Natural killer cell treated with Interleukin-12 subunit alpha and Interleukin-12 subunit beta and Interleukin-15 and Interleukin-18, amount 100 ng/mL, for 72 hours (primary cell): ENCODE measurements at places on chromosomes 5 and 9. TPM values are rescaled to one million over a fixed set of nuclear protein-coding genes. Genes with fewer than 3 reads are reported as not detected.
A peak's percentile ranks its signal among the peaks of the same experiment; 100 is the strongest.

SPOCK1 gene
- not detected for total RNA-seq

TGFBI gene
- not detected for total RNA-seq

- H3K4me1 ChIP-seq, result no peaks in the 10 kb centered on the region
- no peaks in the 10 kb centered on the region for H3K36me3 ChIP-seq
Observed at GRCh38 chr5:89293810-89294209, 410.8 kb upstream of the MEF2C start.

GRCh38 chr5:51383131-51384121 is at the start of gene ISL1:
Gene ISL1, plus strand, starts transcription at chr5:51383448. Its CDS starts 224 bp downstream, at chr5:51383672.
- peaks cover 6% of the 10 kb centered on the region for H3K36me3 ChIP-seq
- H3K27me3 ChIP-seq, result peaks cover 60% of the 10 kb centered on the region
- H3K4me3 ChIP-seq, result no peak within 1 kb of the TSS
- peaks cover 3% of the 10 kb centered on the region for H3K4me1 ChIP-seq
- no peak within 1 kb of the TSS for H3K27ac ChIP-seq
- DNase-seq, result no peak

DNA sequence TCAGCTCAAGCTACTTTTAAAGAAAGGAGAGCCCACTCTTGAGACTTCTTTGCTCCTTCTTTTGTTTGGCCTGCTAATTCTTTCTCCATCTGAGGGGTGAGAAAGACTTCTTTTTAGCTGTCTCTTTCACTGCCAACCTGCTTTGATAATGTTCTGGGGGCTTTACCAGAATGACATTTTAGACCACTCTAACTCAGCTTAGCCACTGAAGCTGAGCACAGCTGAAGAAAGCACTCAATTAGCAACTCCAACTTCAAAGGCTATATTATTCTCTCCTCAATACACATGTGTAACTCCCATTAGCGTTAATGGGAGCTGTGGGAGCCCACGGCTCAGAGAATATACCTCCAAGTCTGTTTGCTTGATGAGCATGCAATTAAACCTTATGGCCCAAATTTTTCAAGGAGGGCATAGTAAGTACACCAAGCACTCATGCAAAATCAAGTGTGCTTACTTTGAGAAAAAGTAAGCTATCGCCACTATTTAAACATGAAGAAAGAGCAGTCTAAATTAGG is 815.4 kb upstream of the DMAC1 start:
- no peak overlapping the region for H3K4me3 ChIP-seq
- DNase-seq, result no peak
- no peaks in the 10 kb centered on the region for H3K4me1 ChIP-seq
- no peak overlapping the region for H3K27ac ChIP-seq
- peaks cover 9% of the 10 kb centered on the region for H3K27me3 ChIP-seq

- DNase-seq, result no peak
- H3K36me3 ChIP-seq, result peaks cover 15% of the 10 kb centered on the region
- H3K27ac ChIP-seq, result no peak overlapping the region
- peaks cover 28% of the 10 kb centered on the region for H3K4me1 ChIP-seq
- no peaks in the 10 kb centered on the region for H3K27me3 ChIP-seq
Observed at GRCh38 chr9:131438190-131438589, 44.3 kb downstream of the PRRC2B start.

CHSY3 gene
- total RNA-seq, result 0.19 TPM

DNA sequence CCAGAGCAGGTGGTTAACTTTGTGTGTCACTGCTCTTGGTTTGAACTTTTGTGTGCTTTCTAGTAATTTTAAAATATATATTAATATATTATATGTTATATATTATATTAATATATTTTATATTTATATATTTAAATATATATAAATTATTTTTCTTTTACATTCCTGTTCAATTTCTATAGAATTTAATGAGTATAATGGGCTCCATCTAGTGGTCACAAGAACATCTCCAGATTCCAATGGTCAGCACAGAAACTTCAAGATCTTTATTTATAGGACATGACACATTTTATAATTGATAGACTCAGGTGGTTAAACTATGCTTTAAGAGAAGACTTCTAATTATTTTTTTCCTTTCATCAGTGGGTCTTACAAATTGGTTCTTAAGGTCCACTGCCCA is 39.1 kb downstream of the COL23A1 start:
- H3K4me3 ChIP-seq, result no peak overlapping the region
- peaks cover 4% of the 10 kb centered on the region for H3K4me1 ChIP-seq
- no peak overlapping the region for H3K27ac ChIP-seq
- H3K27me3 ChIP-seq, result peaks cover 6% of the 10 kb centered on the region

DNA sequence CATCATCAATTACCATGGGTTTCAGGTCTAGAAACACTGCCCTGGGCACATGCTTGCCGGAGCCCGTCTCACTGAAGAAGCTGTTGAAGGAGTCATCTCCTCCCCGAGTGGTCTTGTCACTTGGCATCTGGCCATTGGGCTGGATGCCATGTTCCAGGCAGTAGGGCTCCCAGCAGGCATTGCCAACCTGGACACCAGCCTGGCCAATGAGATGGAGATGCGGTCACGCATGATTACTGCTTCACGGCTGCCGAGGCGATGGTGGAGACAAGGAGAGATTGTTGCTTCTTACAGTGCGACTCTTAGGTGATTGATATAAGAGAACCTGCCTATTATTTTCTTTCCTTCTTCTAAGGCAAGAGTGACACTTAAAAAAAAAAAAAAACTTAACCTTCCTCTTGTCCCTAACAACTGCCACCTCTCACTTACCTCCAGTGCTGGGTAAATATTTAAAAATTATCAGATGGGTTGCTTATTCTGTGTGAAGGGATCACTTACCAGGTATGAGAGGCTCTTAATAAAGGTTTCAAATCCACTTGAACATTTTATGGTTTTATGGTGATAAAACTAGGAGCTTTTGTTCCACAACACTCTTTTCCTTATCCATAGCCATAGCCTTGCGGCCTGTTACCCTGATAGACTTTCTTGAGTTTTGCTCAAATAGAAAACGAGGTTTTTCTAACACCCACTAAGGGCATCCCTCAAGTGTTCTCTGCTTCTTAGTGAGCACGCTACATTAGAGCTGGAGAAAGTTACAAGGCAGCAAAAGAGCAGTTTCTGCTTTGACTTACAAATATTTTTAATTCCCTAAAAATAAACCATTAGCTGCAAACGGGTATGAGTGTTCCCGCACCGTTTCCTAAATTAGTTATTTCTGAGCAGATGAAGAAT is 41.2 kb downstream of the NIM1K start:
- DNase-seq, result no peak
- no peaks in the 10 kb centered on the region for H3K36me3 ChIP-seq
- no peak overlapping the region for H3K4me3 ChIP-seq
- no peak overlapping the region for H3K27ac ChIP-seq

PCDHAC2 gene
- total RNA-seq, result not detected

KIF12 gene
- total RNA-seq, result not detected

- peak overlapping the region; percentile 96 for H3K27ac ChIP-seq
- peaks cover 49% of the 10 kb centered on the region for H3K4me1 ChIP-seq
- no peaks in the 10 kb centered on the region for H3K36me3 ChIP-seq
- no peaks in the 10 kb centered on the region for H3K27me3 ChIP-seq
- peak overlapping the region; percentile 73 for H3K4me3 ChIP-seq
Observed at GRCh38 chr5:139386050-139386438, 2.9 kb upstream of the SLC23A1 start.

- H3K4me1 ChIP-seq, result peaks cover 27% of the 10 kb centered on the region
- H3K4me3 ChIP-seq, result no peak overlapping the region
- no peak overlapping the region for H3K27ac ChIP-seq
- no peak for DNase-seq
- no peaks in the 10 kb centered on the region for H3K36me3 ChIP-seq
- peaks cover 26% of the 10 kb centered on the region for H3K27me3 ChIP-seq
Observed at GRCh38 chr9:126743041-126743440, 61.8 kb upstream of the ZBTB43 start.

DNA sequence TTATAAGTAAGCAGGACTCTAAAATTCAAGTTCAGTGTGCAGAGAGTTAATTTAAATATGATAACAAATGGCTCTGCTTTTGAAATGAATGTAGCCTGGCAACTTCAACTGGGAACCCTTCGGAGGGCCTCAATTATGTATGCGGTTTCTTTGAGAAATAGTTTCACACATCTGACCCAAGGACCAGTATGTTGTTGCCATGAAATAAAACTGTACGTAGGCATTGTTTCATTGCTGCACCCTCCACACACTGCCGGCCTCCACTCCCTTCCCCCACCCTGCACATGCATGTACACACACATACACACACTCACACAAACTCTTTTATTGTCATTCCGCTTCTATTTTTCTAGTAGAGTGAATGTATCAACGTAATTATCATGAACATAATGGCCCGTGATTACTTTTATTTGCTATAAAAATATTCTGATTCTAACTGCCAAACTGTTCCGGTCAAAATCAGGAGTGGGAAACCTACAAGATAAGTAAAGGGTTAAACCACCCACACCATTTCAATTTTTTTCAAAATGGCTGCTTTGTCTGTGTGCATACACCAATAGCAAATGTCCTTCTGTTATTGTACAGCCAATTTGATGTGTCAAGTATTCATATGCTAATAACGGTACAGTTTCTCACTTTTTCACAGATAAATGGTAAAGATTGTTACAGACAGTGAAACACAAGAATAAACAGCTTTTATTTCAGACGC is 215.5 kb upstream of the TMEM161B start:
- H3K27me3 ChIP-seq, result peaks cover 35% of the 10 kb centered on the region
- H3K27ac ChIP-seq, result no peak overlapping the region
- no peaks in the 10 kb centered on the region for H3K36me3 ChIP-seq
- H3K4me3 ChIP-seq, result no peak overlapping the region

CEP72 gene
- 58.1 TPM for total RNA-seq

DNA sequence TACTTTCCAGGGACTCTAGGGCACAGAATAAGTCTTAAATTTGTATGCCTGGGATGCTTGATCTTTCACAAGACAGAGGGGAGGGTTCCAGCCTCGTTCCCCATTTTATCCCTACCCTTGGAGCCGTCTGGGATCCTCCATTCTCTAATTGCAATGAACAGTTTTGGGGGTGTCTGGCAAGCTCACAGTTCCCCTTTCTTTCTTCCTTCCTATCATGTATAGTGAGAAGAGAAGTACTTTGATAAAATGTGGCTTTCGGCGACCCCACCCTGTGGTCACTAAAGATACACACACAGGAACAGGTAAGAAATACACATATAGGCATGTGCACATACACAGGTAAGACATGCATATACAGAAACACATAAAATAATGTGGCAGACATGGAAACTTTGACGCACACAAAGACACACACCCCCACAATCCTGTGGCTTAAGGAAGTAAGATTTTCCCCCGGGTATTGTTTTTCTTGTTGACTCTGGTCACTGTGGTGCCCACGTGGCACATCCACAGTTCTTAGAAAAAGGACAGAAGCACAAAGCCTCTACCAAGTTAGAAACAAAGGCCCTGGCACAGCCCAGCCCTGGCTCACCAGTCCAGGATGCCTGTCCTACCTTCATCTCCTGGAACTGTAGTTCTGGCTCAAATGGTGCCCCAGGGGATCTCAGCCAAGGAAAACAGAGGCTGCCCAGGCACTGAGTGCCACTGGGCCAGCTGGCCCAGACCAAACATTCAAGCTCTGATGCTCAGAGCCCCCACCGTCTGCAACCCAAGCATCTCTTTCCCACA is 6.3 kb upstream of the SMU1 start:
- H3K27me3 ChIP-seq, result peaks cover 3% of the 10 kb centered on the region
- H3K36me3 ChIP-seq, result no peaks in the 10 kb centered on the region
- H3K4me3 ChIP-seq, result peak overlapping the region; percentile 25

DDX31 gene
- total RNA-seq, result 31.0 TPM

- H3K27ac ChIP-seq, result no peak overlapping the region
- H3K4me3 ChIP-seq, result no peak overlapping the region
- H3K4me1 ChIP-seq, result no peaks in the 10 kb centered on the region
- H3K36me3 ChIP-seq, result no peaks in the 10 kb centered on the region
- DNase-seq, result no peak
Observed at GRCh38 chr9:78397045-78397444, 100.1 kb downstream of the PSAT1 start.

DNA sequence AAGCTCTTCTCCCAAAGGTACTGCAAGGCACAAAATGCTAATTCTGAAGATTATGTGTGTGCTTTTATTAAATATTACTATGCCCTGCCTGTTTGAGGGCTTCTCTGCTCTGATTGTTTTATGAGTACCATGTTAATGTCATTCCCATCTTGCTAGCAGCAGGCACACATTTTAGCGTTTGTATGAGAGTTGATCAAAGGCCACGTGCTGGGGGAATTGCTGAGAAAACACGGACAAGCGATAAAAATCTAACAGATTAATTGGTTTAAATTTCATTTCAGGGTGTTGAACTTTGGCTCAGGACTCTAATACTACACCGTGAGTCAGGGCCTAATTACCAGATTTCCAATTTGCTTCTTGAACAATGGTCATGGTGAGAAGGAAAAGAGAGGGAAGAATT is 298.4 kb downstream of the EBF1 start:
- DNase-seq, result no peak
- H3K36me3 ChIP-seq, result no peaks in the 10 kb centered on the region
- no peak overlapping the region for H3K27ac ChIP-seq

DNA sequence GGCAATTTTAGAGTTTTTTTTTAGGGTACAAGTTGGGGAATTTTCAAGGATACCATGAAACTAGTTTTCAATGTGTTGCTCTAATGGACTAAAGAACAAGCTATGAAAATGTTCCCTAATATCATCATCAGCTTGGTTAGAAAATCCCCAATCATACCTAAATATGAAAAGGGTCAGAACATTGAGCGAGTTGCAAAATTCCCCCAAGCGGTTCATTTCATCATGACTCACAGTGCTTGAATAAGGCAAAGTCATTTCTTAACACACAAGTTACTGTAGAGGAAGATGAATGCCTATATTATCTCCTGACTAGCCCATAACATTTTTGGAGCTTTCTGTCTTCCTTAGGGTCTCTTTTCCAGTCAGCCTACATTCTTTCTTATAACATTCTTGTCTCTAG is 62.7 kb downstream of the ST8SIA4 start:
- no peaks in the 10 kb centered on the region for H3K27me3 ChIP-seq
- H3K4me1 ChIP-seq, result peaks cover 63% of the 10 kb centered on the region
- DNase-seq, result peak; percentile 78
- H3K36me3 ChIP-seq, result peaks cover 32% of the 10 kb centered on the region
- H3K4me3 ChIP-seq, result peak overlapping the region; percentile 82

GRCh38 chr9:138115506-138115905 is 237.9 kb downstream of the CACNA1B start:
- H3K27me3 ChIP-seq, result no peaks in the 10 kb centered on the region
- H3K4me1 ChIP-seq, result no peaks in the 10 kb centered on the region
- no peaks in the 10 kb centered on the region for H3K36me3 ChIP-seq

GRCh38 chr9:1721196-1721595 is 294.0 kb upstream of the SMARCA2 start:
- DNase-seq, result no peak
- no peaks in the 10 kb centered on the region for H3K36me3 ChIP-seq
- H3K4me3 ChIP-seq, result no peak overlapping the region
- no peaks in the 10 kb centered on the region for H3K4me1 ChIP-seq
- H3K27ac ChIP-seq, result no peak overlapping the region

DNA sequence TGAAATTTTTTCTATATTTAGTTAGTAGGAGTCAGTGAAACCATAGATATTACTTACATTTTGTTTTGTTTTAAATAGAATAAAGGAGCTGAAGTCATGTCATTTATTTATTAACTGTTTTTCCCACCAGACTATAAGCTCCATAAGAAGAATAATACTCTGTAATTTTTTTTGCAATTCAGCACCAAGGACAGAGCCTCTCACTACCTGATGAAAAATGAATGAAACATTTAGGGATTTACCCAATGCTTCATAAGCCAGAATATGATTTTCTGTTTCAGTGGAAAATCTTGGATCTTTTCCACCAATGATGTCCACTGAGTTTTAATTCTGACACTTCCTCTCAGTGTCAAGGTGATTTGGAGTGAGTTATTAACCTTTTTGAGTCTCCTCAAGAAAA is 624.9 kb upstream of the GRAMD2B start:
- no peak overlapping the region for H3K4me3 ChIP-seq
- no peaks in the 10 kb centered on the region for H3K36me3 ChIP-seq
- H3K4me1 ChIP-seq, result no peaks in the 10 kb centered on the region
- no peak for DNase-seq
- H3K27me3 ChIP-seq, result no peaks in the 10 kb centered on the region

GFM2 gene
- 25.9 TPM for total RNA-seq
